ENCODE measurements at places on chromosomes 7 and 10. TPM values are rescaled to one million over a fixed set of nuclear protein-coding genes. Genes with fewer than 3 reads are reported as not detected.

The DNAJC30 gene
- polyA plus RNA-seq = 23.4 TPM

- peak overlapping the region; percentile 98 for H3K27ac ChIP-seq
- DNase-seq = peak; percentile 27
- no peaks in the 10 kb centered on the region for H3K27me3 ChIP-seq
- H3K4me1 ChIP-seq = peaks cover 24% of the 10 kb centered on the region
Observed at GRCh38 chr10:31929261-31930022, 811 bp upstream of the ARHGAP12 start.

- H3K4me1 ChIP-seq = no peaks in the 10 kb centered on the region
- DNase-seq = no peak
- H3K27me3 ChIP-seq = peaks cover 4% of the 10 kb centered on the region
- H3K4me3 ChIP-seq = no peak overlapping the region
Observed at GRCh38 chr10:7811000-7811399, 7.3 kb upstream of the TAF3 start.

DNA sequence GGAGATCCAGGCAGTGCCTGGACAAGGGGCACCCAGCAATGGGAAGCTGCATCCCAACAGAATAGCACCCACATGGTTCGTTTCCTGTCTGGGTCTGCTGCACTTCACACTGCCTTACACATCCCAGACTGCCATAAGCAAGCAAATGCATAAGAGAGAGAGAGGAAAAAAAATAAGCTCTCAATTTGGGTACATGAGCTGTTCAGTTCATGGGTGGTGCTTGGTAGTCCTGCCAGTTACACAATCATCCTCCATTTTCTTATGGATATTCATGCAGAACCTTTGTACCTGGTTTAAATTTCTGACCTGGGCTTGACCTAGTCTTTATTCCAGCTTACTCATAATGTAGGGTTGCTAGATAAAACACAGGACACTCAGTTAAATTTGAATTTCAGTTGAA lies 733.6 kb downstream of the TNS3 start:
- no peak for DNase-seq
- H3K4me3 ChIP-seq = no peak overlapping the region
- no peak overlapping the region for H3K27ac ChIP-seq
- H3K27me3 ChIP-seq = no peaks in the 10 kb centered on the region
- no peaks in the 10 kb centered on the region for H3K4me1 ChIP-seq
